ENCODE measurements at places on chromosomes 13 and 19.
A peak's percentile ranks its signal among the peaks of the same experiment; 100 is the strongest.

GRCh38 chr13:76799696-76800095 lies 86.5 kb downstream of the KCTD12 start:
- no peaks in the 10 kb centered on the region for H3K27me3 ChIP-seq
- no peak for DNase-seq
- H3K27ac ChIP-seq: no peak overlapping the region
- no peak overlapping the region for H3K4me3 ChIP-seq
- H3K4me1 ChIP-seq: no peaks in the 10 kb centered on the region

DNA sequence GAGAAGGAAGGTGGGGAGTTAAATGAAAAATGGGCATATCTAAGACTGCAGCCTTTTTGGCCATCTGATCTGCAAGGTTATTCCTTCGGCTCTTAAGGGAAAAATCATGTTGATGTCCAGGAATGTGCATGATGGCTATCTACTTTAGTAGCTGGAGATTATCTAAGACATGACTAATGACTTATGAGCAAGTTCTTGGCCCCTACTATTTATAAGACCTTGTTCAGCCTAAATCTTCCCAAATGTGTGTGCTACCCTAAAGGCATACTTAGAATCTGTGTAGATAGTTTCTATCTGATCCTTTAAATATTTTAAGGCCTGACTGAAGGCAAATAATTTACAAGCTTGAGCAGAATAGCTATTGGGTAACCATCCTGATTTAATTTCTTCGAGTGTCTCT lies 41.8 kb upstream of the CD177 start:
- H3K27me3 ChIP-seq: no peaks in the 10 kb centered on the region
- no peaks in the 10 kb centered on the region for H3K4me1 ChIP-seq
- DNase-seq: no peak

DNA sequence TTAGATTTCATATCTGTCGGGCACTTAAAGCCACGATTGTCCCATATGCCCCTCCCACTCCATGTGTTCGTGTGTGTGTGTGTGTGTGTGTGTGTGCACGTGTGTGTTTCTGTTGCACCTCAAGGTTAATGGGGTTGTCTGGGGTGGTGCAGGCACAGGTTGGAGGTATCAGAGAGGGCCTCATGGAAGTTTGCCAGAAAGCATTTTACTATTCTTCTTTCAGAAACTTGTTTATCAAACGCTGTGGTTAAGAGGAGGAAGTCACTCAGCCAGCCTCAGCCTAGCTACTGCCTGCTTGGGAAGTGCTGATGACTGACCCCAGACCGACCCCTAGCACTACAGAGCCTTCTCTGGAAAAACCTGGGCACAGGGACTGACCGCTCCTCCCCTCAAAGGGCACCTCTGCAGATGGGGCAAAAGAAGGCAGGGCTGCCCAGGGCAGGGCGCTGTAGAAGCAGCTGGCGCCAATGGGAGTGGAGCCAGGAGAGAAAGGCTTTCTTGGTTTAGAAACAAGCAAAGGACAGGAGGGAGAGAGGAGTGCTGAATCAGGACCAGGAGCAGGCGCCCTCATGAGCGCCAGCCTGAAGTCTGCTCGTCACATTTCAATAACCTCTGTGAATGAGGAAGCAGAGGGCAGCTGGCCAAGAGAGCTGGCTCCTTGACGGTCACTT lies 3.9 kb downstream of the SIAH3 start:
- peaks cover 29% of the 10 kb centered on the region for H3K27me3 ChIP-seq
- no peak overlapping the region for H3K4me3 ChIP-seq
- no peaks in the 10 kb centered on the region for H3K36me3 ChIP-seq
- DNase-seq: no peak
- H3K4me1 ChIP-seq: peaks cover 44% of the 10 kb centered on the region

GRCh38 chr13:36859259-36859658 lies 40.2 kb downstream of the RFXAP start:
- no peaks in the 10 kb centered on the region for H3K36me3 ChIP-seq
- H3K4me3 ChIP-seq: no peak overlapping the region
- no peaks in the 10 kb centered on the region for H3K4me1 ChIP-seq
- no peak overlapping the region for H3K27ac ChIP-seq
- no peaks in the 10 kb centered on the region for H3K27me3 ChIP-seq

DNA sequence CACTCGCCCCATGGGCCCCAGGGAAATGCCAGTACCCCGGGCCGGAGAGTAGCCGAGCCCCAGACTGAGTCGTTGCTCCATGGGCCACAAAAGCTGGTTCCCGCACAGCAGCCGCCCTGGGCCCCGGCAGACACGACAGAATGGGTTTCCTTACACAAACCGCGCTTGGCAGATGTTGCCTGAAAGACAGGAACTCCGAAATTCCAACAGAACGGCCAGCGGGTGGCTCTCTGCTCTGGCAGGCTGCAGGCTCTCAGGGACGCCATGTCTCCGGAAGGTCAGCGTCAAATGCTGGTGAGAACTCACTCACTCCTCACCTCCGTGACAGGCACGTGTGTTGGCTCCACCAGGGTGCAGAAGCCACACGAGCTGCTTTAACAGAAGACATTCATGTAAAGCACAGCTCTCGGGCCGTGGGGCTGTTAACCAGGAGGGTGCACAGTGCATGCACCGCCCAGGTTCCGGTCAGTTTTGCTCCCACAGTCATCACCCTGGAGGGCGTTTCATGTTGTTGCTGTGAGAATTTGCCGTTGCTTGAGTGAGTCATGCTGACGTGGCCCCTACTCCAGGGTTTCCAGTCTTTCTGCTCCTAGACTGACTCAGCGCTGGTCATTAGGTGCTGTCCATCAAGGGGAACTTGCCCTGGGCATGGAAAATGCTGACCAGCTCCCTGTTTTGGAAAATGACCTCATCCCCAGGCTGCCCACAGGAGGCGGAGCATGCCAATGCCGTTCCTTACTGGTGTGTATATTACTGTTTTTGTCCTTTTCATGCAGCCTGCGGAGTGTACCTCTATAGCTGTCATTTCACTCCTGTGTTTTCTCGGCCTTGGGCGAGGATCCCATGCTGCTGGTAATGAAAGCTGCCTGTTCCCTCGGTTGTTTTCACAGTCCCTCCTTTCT lies 44.8 kb downstream of the ANKRD10 start:
- no peak for DNase-seq
- peaks cover 16% of the 10 kb centered on the region for H3K4me1 ChIP-seq
- H3K27me3 ChIP-seq: peaks cover 3% of the 10 kb centered on the region
- H3K36me3 ChIP-seq: no peaks in the 10 kb centered on the region

DNA sequence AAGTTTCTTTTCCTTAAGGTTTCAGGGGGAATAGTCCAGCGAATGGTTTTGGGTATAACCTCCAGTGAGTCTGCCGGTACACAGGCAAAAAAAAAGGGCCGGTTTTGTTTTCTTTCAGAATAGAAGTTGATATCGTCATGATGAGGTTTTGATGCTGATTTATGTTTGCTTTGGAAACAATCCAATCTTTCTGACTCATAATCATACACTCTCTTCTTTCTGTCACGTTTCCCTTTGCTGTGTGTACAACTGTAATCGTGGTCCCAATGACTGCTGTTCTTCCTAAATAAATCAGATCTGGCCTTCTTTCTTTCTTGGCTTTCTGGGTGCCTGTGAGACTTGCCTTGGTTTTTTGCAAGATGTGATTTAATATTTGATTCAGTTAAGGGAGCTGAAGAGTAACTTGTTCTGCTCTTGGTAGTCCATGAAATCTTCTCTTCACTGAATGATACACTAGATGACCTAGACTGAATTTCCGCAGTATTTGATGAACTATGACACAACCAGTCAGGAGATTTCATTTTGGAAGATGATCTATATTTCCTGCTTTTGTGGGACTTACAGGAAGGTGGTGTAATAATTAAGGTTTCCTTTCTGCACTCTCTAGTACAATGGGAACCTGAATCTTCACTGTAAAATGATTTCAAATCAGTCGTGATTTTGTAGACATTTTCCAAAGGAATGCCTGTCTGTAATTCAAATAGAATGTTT lies 34.9 kb upstream of the METTL21C start:
- H3K4me3 ChIP-seq: no peak overlapping the region
- no peaks in the 10 kb centered on the region for H3K27me3 ChIP-seq
- H3K27ac ChIP-seq: no peak overlapping the region
- H3K36me3 ChIP-seq: no peaks in the 10 kb centered on the region
- no peak for DNase-seq

- DNase-seq: no peak
- H3K27me3 ChIP-seq: peaks cover 30% of the 10 kb centered on the region
- H3K4me3 ChIP-seq: peak within 1 kb of the TSS; percentile 39
- H3K4me1 ChIP-seq: no peaks in the 10 kb centered on the region
- no peaks in the 10 kb centered on the region for H3K36me3 ChIP-seq
These were observed at the start of gene KLC3 for GRCh38 chr19:45340232-45340898. Gene KLC3 (plus strand): TSS chr19:45340750. CDS start chr19:45345542, 4,792 bp downstream.

DNA sequence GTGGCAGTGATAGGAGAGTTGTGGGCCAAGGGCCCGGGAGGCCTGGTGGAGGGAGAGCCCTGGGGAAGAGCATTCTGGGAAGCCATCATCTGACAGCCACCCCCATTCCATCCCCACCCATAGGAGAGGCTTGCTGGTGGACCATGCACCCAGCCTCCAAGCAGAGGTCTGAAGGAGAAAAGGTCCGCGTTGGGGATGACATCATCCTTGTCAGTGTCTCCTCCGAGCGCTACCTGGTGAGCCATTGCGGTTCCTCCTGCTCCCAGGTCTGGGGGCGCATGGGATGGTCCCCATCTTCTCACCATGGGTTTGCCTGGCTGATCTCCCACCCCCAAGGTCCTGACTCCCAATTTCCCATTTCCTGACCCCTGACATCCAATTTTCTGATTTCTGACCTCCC lies 10.5 kb downstream of the RYR1 start:
- H3K27me3 ChIP-seq: no peaks in the 10 kb centered on the region
- no peaks in the 10 kb centered on the region for H3K36me3 ChIP-seq
- no peak for DNase-seq
- H3K4me3 ChIP-seq: no peak overlapping the region
- peaks cover 5% of the 10 kb centered on the region for H3K4me1 ChIP-seq

GRCh38 chr13:27211771-27212364 lies 39.5 kb upstream of the RPL21 start:
- H3K27me3 ChIP-seq: no peaks in the 10 kb centered on the region
- no peaks in the 10 kb centered on the region for H3K36me3 ChIP-seq

GRCh38 chr19:11093689-11094238 lies 4.5 kb downstream of the LDLR start:
- H3K4me3 ChIP-seq: no peak overlapping the region
- DNase-seq: no peak
- no peaks in the 10 kb centered on the region for H3K27me3 ChIP-seq
- H3K36me3 ChIP-seq: peaks cover 83% of the 10 kb centered on the region
- peaks cover 7% of the 10 kb centered on the region for H3K4me1 ChIP-seq
